Stimulated activated CD8-positive, alpha-beta memory T cell treated with anti-CD3 and anti-CD28 coated beads, Interleukin-7, amount 100 ng/mL, for 48 hours (primary cell): ENCODE measurements at places on chromosomes 13 and 19.

GRCh38 chr19:5143471-5144411 is 174.8 kb downstream of the KDM4B start:
- DNase-seq = no peak

GRCh38 chr19:39677961-39678889 is 22.5 kb downstream of the LGALS16 start:
- DNase-seq = no peak

GRCh38 chr13:85411591-85411990 is 387.6 kb downstream of the SLITRK6 start:
- DNase-seq = no peak

- no peak for DNase-seq
Observed at GRCh38 chr19:35272954-35273649, 4.3 kb downstream of the USF2 start.
